ENCODE measurements at places on chromosomes 1 and 21.

DNA sequence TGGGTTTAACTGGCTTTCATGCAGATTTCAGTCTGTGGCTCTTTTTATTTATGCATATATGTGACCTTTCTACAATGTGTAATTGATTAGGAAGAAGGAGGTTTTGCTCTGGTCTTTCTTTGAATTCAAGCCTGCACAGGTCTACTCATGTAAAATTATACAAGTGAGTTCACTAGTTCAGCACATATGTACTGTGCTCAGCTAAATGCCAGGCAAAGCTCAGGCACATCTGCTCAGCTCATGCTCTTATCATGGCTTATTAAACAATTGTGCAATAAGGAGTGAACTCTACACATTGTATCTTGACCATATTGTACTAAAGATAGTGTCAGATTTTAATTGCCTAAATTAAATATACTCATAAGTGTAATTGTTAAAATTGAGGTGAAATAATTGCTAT, 378.4 kb downstream of the ADGRL2 start:
- no peak for DNase-seq

- DNase-seq: no peak
Measured at GRCh38 chr1:20723537-20724363, 5.9 kb upstream of the KIF17 start.

DNA sequence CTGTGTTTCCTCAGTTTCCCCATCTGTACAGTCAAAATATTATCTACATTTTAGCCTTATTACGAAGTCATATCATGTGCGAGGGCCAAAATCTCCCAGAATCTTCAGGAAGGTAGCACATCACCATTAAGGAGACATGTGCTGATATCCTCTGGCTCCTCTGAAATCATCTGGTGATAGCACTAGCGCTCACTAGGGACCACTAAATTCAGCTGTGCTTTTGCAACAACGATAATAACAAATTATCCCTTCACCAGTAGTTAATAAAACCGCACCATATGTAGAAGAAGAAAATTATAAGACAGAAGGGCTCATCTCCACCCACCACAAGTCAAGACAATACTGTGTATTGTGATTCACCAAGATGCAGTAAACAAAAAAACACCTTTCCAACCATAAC, 53.3 kb downstream of the TIAM1 start:
- no peak for DNase-seq

- no peak for DNase-seq
Measured at GRCh38 chr1:56859287-56859686, 4.7 kb downstream of the C8A start.

DNA sequence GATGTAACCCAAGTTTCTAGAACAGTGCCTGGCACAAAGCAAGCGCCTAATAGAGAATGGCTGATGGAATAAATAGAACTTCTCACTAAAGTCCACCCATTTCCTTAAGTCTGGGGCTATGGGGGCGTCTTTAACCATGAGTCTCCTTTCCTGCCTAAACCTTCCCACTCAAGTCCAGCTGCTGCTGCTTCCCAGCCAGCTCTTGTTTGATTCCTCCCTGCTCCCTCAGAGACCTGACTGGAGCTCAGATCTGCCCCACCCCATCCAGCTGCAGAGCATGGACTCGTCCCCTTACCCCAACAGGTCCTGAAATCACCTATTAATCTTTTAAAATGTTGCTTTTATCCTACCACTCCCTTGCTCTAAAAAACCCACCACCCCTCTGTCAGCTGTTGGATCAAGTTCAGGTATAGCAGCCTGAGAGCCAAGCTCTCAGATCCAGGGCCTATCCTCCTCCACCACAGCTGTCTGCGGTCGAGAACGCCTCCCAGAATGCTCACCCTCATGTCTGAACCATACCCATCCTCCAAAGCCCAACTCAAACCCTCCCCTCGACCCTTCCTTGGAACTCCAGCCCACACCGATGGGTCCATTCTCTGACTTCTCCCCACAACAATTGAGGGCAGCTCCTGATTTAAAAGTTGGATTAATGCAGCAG, 12.8 kb upstream of the GALNT2 start:
- DNase-seq: no peak

GRCh38 chr1:165696625-165697100, 1.7 kb downstream of the ALDH9A1 start:
- no peak for DNase-seq

DNA sequence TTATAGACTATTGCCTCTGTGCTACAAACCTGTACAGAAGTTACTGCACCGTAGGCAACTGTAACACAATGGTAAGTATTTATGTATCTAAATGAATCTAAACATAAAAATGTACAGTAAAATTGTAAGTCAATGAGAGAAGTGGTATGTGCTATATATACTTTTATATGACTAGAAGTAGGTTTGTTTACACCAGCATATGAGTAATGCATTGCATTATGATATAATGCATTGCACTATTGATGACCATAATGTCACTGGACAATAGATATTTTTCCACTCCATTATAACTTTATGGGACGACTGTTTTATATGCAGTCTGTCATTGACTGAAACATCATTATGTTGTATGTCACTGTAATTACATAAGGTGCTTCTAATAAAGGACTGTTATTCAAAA, 340.3 kb upstream of the SNX7 start:
- DNase-seq: no peak

DNA sequence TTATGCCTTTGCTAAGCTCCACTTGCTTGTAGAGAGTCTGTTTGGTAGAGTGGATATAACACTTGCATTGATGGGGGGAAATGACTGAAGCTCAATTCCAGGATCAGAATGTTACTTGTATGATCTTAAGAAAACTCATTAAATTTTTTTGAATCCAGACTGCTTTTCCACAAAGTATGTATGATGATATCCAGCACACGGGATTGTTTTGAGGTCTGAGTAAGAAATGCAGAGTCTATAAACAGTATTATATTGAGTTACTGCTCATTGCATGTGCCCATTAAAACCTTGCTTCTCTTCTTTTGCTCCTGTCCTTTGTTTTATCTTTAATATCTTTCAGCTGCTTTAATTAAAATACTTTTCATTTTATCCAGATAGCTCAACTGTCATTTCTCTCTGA, 570.4 kb upstream of the ZRANB2 start:
- no peak for DNase-seq
